ENCODE measurements at places on chromosomes 5 and 9.

DNA sequence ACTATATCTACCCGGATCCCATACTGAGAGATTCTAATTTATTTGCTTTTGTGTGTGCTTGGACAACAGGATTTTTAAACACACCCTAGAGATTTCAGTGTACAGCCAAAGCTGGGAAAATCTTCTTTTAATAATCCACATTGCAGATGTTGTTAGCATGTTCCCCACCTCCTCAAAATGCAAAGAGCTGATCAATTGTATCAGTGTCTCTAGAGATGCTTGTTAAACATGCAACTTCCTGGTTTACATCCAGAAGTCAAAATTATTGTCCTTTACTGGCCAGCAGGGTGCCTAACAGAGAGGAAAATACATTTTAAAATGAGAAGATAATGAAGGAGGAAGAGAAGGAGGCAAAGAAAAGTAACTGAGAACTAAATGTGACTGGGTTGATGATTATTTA is 793.3 kb downstream of the SEMA5A start:
- DNase-seq, result no peak

DNA sequence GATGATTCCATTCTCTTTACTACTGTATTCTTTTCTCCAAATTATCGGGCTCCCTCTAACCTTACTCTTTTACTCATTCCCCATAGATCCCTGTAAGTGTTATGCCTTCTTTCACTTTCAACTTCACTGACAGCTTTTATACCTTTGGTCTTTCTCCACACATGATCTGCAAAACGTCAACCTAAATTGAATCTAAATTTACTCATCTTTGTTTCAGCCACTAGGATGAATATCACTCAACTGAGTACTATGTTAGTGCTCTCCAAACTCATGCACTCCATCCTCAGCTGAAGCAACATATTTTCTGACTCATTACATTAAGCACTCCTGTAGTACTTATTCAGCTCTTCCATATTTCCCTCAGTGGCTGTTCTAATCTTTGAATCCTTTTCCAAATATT is 133.4 kb downstream of the ADAMTS19 start:
- DNase-seq, result no peak

DNA sequence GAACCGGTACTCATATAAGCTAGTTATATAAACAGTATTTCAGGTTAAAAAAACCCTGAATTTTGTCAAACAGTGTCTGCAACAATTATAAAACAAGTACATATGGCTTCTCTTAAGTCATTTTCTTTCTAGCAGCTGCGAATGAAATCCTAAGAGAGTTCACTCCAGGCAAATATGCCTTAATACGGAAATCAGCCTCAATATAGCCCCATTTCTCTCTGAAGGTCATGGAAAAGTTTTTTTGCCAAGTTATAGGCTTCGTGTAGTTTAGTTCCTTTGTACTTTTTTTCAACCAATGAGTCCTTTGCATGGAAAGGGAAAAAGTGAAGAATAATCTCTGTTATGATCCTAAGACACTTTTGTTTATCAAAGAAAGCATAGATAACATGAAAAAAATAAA is 848.0 kb upstream of the ACO1 start:
- DNase-seq, result no peak

- no peak for DNase-seq
These were observed 206.9 kb downstream of the ZSWIM6 start for GRCh38 chr5:61538722-61539501.

- no peak for DNase-seq
These were observed 100.2 kb downstream of the BRINP1 start for GRCh38 chr9:119268985-119269384.

GRCh38 chr9:27340961-27341511 is 44.1 kb upstream of the EQTN start:
- DNase-seq, result no peak

GRCh38 chr5:88888848-88889188 is 5.8 kb upstream of the MEF2C start:
- no peak for DNase-seq

DNA sequence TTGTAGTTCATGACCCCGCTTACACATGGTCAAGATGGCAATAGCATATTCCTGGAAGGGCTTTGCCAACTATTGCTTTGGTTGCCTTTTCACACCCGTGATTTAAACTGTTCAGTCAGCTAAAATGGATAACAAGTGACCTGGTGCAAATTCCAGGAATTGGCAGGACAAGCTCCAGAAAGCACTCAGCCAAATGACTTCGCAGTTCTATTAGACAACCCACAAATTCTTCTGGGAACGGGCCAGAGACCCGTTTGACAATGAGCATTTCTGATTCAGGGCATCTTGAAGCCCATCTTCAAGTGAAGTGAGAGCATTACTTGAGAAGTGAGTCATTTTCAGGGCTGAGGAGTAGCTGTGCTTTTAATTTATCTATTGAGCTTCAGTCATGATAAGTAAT is 165.0 kb downstream of the DROSHA start:
- DNase-seq, result no peak

DNA sequence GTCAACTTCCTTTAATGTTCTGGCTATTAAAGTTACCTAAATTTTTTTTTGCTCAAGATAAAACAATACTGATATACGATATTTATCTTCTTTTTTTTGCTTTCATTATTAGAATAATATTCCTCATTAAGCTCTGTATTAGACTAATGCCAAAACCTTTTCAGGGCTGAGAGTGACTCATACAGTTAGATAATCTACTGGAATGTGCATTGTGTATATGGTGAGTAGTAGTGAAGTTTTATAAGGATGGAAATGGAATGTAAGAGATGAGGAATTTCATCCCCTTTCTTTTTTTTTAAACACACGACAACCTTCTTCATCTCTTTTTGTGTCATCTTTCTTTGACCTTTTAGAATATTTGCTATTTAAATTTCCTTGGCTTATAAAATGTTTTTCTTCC is 268.6 kb downstream of the ISL1 start:
- DNase-seq, result no peak

- no peak for DNase-seq
These were observed 3.5 kb downstream of the ENDOG start for GRCh38 chr9:128821584-128822406.
